ENCODE measurements at places on chromosomes 4 and X.
A peak's percentile ranks its signal among the peaks of the same experiment; 100 is the strongest.

- DNase-seq = no peak
Measured at GRCh38 chr4:186541801-186542200, 13.6 kb downstream of the MTNR1A start.

GRCh38 chrX:150504397-150505182, 63.8 kb upstream of the MTM1 start:
- DNase-seq = no peak

GRCh38 chr4:161856711-161857326, 307.0 kb downstream of the FSTL5 start:
- DNase-seq = no peak

GRCh38 chr4:77631276-77631675, 25.7 kb downstream of the CXCL13 start:
- DNase-seq = no peak

- peak; percentile 83 for DNase-seq
Measured at GRCh38 chr4:3880615-3881120, 114.5 kb downstream of the ADRA2C start.

DNA sequence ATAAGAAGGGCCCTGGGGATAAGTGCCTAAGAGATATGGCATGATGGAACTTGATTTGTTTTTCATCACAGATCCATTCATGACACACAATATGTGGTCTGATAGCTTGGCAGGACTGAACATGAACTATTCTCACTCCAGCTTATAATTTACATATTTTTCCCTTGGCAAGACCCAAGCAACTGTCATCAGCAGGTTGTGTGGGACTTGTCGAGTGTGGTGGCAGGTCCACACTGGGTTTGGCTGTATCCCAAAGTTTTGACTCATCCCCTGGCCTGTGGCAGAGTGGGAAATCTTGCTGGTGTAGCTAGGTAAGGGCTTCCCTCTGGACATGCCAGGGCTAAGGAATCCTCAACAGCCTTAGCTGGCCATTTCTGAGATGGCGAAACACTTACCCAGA, 81.0 kb upstream of the STIM2 start:
- DNase-seq = no peak

- DNase-seq = no peak
Measured at GRCh38 chrX:106263817-106264216, 95.7 kb downstream of the PWWP3B start.

DNA sequence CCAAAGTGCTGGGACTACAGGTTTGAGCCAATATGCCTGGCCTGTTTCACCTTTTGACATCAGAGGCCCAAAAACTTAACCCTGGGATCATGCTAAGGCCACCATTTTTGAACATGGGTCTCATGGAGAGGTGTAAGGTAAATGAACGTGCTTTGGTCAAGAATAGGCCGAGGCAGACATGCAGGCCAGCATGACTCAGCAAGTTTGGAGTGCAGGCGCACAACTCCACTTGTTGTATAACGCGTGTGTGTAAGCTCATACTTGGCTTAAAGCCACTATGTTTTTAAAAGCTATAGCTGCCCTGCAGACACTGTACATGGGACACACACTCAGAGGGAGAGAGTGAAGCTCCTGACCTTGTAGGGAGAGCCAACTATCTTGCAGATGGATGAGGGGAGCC, 43.8 kb upstream of the HPSE start:
- DNase-seq = peak; percentile 37

DNA sequence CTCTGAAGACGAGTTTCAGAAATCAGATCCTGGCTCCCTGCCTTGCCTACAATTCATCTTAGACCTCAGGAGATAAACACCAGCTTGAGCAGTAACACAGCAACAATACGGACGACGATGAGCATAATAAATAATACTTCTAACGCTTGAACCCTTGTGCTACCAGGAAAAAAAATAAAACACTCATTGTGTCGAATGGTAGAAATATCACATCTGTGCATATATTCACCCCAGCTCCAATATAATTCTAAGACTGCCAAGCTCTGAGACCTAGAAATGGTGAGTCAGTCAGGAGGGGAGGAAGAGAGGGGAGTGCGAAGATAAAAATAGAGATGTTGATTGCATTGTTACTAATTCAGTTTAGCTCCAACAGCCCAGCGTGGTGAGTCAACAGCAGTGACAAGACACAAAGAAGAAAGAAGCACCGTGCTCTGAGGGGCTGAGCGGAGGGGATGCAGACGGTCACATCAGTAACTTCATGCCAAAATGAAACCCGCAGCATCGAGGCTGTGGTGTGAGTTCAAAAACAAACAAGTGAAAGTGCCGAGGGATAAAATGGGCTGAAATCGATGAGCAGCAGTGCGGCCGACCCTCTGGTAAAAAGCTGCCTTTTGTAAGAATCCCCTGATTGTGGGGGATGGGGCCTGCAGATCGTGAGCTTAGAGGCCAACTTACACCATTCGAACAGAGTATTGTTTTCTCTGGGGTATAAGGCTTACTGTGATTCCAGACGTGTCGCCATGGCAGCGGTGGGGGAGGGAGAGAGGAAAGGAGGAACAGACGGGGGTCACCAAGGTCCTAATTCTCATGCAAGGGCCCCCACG, 150.4 kb downstream of the MGST2 start:
- no peak for DNase-seq

DNA sequence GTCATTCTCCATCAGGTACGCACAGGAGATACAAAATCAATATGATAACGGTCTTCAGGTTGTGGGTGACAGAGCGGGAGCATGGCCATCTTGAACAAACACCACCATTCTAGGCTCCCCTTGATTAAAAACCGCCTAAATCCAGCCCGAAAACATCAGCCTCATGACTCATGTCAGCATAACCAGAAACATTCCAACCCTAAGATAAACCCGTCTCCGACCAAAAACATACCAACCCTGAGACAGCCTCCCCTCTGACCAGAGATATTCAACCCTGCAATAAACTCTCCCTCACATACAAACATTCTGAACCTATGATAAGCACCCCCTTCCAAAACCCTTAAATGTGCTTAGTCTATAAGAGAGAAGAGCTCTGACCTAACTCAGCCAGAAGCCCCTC, 157.9 kb downstream of the DHRSX start:
- no peak for DNase-seq

- DNase-seq = peak; percentile 64
Measured at GRCh38 chr4:106266201-106266600, 49.8 kb downstream of the TBCK start.

GRCh38 chrX:22053481-22053880, 21.4 kb downstream of the PHEX start:
- DNase-seq = no peak

DNA sequence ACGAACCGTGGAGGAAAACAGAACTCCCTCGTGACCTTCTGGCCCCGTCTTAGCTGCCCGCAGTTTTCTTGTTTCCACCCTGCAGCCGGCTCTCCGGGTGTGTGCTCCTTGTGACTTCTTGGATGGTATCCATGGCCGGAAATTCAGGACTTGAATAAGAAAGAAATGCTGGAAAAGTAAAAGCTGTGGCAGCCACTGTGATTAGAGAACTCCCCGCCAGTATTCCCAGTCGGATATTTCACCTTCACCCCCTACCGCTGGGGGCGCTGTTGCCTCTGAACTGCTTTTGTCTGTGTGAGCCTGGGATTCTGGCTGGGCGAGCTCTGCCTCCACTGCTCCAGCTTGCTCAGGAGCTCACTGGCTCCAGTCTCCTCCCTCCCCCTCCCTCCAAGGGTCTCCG, 41.5 kb upstream of the CYP4V2 start:
- DNase-seq = no peak

DNA sequence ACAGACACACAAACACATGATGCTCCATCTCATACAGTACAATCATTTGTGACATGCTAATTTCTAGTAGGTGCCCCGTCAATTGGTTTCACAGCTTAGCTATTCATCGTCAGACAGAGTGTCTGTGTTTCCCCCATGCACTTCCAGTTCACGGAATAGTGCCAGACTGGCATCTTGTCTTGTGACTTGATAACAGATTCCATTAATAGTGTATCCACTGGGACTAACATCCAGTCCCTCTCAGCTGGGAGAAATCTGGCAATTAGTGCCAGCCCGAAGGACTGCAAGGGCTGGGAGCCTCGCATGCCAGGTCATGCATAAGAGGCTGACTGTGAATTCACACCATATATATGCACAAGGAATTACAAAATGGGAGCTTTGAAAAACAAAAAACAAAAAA, 20.2 kb upstream of the GATB start:
- DNase-seq = no peak

- DNase-seq = no peak
Measured at GRCh38 chr4:81663368-81663767, 191.7 kb upstream of the RASGEF1B start.

GRCh38 chr4:14023896-14024295, 396.4 kb upstream of the BOD1L1 start:
- no peak for DNase-seq

GRCh38 chr4:177064729-177065394, 244.8 kb upstream of the NEIL3 start:
- peak; percentile 24 for DNase-seq
